ENCODE measurements at places on chromosomes 7 and 10. TPM values are rescaled to one million over a fixed set of nuclear protein-coding genes. Genes with fewer than 3 reads are reported as not detected.

GALNT17 gene
- total RNA-seq, result 107 TPM

NME8 gene
- 1.2 TPM for total RNA-seq

PHF14 gene
- 68.9 TPM for total RNA-seq

NSUN6 gene
- 21.4 TPM for total RNA-seq

CALU gene
- total RNA-seq, result 30.9 TPM

ASZ1 gene
- not detected for total RNA-seq

GBF1 gene
- 55.1 TPM for total RNA-seq

KIAA1217 gene
- 62.1 TPM for total RNA-seq

CRHR2 gene
- 5.3 TPM for total RNA-seq

ZPBP gene
- not detected for total RNA-seq

STEAP1B gene
- 10.9 TPM for total RNA-seq

RELN gene
- total RNA-seq, result 19.1 TPM

NEUROD6 gene
- total RNA-seq, result 29.4 TPM

EMX2 gene
- 24.5 TPM for total RNA-seq

SPDYE1 gene
- not detected for total RNA-seq

EBF3 gene
- not detected for total RNA-seq

CRYGN gene
- total RNA-seq, result 1.4 TPM

SLC35G1 gene
- total RNA-seq, result 2.7 TPM

DPYSL4 gene
- 65.4 TPM for total RNA-seq

GDF2 gene
- total RNA-seq, result not detected

ZSWIM8 gene
- 122 TPM for total RNA-seq

TMEM229A gene
- 11.1 TPM for total RNA-seq

SPDYE9 gene
- total RNA-seq, result not detected

SFRP4 gene
- 0.83 TPM for total RNA-seq

All from dorsolateral prefrontal cortex (tissue), 122 donors.